Frontal cortex (tissue), 4 donors: ENCODE measurements at places on chromosomes 3 and 15. TPM values are rescaled to one million over a fixed set of nuclear protein-coding genes. Genes with fewer than 3 reads are reported as not detected.

Gene POLQ
- total RNA-seq, result 1.2 TPM

Gene ZNF106
- 39.1 TPM for total RNA-seq

Gene PBRM1
- 181 TPM for total RNA-seq

- no peak for DNase-seq
Measured at GRCh38 chr15:38038659-38039442, 104.4 kb downstream of the TMCO5A start.
